ENCODE measurements at places on chromosomes 2 and 18. TPM values are rescaled to one million over a fixed set of nuclear protein-coding genes. Genes with fewer than 3 reads are reported as not detected.

GRCh38 chr2:29744976-29745375 lies 176.4 kb downstream of the ALK start:
- DNase-seq, result no peak

Gene ASIC4
- total RNA-seq, result not detected

Gene CYB5A
- total RNA-seq, result 85.1 TPM

Gene IDH1
- 223 TPM for total RNA-seq

Gene REG3G
- not detected for total RNA-seq
